ENCODE measurements at places on chromosomes 5 and 9. TPM values are rescaled to one million over a fixed set of nuclear protein-coding genes. Genes with fewer than 3 reads are reported as not detected.

The GAPT gene
- total RNA-seq = 0.62 TPM

The ABO gene
- 31.1 TPM for total RNA-seq

- no peaks in the 10 kb centered on the region for H3K4me1 ChIP-seq
- no peaks in the 10 kb centered on the region for H3K36me3 ChIP-seq
- H3K4me3 ChIP-seq = no peak overlapping the region
Measured at GRCh38 chr5:107948377-107948776, 277.6 kb upstream of the EFNA5 start.

The FIBCD1 gene
- 29.1 TPM for total RNA-seq

The SLC25A2 gene
- 4.4 TPM for total RNA-seq

DNA sequence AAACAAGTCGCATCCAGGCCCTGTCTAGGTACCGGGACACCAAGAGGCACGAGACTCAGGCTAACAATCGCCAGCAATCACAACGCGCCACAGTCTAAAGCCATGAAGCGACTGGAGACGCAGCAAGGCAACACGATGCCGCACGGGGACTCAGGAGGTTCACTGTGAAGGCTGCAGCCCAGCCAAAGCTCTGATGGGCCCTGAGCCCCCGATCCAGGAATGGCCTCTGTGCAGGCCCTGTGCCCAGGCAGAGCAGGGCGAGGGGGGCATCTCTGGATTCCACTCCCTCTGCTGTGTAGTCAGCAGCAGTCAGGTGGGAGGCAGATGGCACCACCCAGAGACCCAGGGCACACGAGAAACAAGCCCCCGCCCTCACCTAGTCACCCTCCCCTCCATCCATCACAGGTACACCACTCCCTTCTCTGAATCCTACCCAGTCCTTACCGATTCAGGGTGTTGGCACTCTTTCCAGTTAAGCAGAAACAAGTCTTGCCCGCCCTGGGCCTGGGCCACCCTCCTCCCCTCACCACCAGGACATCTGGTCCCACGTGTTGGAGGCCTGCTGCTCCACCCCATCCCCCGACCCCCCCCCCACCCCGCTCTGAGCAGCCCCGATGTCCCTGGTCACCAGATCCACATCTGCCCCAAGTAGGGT, 1.1 kb downstream of the RALGDS start:
- H3K27me3 ChIP-seq = no peaks in the 10 kb centered on the region
- H3K36me3 ChIP-seq = no peaks in the 10 kb centered on the region
- DNase-seq = no peak
- peaks cover 49% of the 10 kb centered on the region for H3K4me1 ChIP-seq

The FREM1 gene
- total RNA-seq = 4.6 TPM

DNA sequence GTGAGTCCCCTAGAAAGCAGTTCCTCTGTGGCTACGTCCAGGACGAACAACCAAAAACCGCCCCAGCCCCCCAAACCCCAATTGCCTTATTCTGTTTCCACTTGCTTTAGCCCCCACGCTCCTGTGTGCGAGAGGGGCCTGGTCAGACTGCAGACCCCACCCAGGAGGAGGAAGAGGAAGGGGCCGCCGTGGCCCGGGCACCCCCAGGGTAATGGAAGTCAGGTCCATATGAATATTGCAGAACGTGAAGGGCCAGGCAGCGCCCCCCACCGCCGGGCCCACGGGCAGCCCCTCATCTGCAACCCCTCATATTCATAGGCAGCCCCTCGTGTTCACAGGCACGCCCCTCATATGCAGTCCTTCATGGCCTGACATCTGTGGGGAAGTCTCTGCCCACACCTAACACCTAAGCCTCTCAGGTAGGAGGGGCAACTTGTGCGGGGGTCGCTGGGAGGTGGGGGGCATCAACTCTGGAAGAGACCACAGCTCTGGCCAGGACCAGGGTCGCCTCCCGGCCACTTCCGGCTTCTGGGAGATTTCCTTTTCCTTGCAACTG, 37.7 kb upstream of the PLEKHG4B start:
- no peak for DNase-seq
- no peaks in the 10 kb centered on the region for H3K36me3 ChIP-seq
- no peak overlapping the region for H3K27ac ChIP-seq
- H3K4me1 ChIP-seq = peaks cover 7% of the 10 kb centered on the region

The OR1J2 gene
- total RNA-seq = 1.6 TPM

DNA sequence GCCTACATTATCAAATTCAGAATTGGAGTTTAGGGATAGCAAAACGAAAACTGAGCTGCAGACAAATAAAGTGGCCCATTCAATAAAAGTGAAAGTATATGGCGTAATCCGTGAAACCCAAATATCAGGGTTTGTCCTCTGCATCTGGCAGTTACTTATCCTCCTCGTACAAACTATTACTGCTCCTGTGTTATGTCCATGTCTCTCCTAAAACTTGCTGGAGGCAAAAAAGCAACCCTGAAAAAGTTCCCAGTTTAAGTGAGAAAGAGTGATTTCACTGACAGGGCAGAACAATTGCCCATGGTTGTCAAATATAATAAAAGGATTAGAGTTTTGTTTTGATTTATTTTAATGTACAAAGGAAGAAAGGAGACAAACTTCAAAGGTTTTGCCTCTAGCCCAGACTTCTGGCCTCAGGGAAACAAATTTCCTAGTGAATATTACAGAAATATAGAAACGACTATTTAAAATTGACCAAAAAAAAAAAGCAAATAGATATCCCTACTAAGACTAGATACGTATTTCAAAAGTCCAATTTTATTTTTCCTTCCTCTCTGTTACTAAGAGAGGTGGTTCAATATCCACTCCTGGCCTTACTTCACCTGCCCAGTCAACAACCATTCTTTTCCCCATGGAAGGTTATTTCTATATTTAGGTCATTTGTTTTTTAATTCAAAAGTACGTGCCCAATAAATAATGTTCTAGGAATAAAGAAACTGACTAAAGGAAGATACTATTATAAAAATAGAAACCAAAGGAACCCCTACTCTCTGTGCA, 50.0 kb downstream of the NFIB start:
- no peak overlapping the region for H3K27ac ChIP-seq
- no peaks in the 10 kb centered on the region for H3K4me1 ChIP-seq
- no peaks in the 10 kb centered on the region for H3K27me3 ChIP-seq

- H3K27me3 ChIP-seq = no peaks in the 10 kb centered on the region
- no peak for DNase-seq
- no peak overlapping the region for H3K4me3 ChIP-seq
- no peaks in the 10 kb centered on the region for H3K4me1 ChIP-seq
- H3K36me3 ChIP-seq = no peaks in the 10 kb centered on the region
Measured at GRCh38 chr5:59187857-59188256, 605.0 kb downstream of the RAB3C start.

- no peaks in the 10 kb centered on the region for H3K27me3 ChIP-seq
- no peaks in the 10 kb centered on the region for H3K4me1 ChIP-seq
- no peak overlapping the region for H3K4me3 ChIP-seq
- DNase-seq = no peak
- H3K27ac ChIP-seq = no peak overlapping the region
Measured at GRCh38 chr5:111427762-111428161, 84.6 kb downstream of the STARD4 start.

GRCh38 chr9:13621872-13622564, 342.5 kb upstream of the MPDZ start:
- no peaks in the 10 kb centered on the region for H3K27me3 ChIP-seq
- H3K4me3 ChIP-seq = no peak overlapping the region
- H3K36me3 ChIP-seq = no peaks in the 10 kb centered on the region
- no peak overlapping the region for H3K27ac ChIP-seq
- H3K4me1 ChIP-seq = no peaks in the 10 kb centered on the region

GRCh38 chr5:27462936-27463335, 424.6 kb upstream of the CDH9 start:
- DNase-seq = peak; percentile 26
- no peak overlapping the region for H3K4me3 ChIP-seq
- H3K4me1 ChIP-seq = no peaks in the 10 kb centered on the region
- no peak overlapping the region for H3K27ac ChIP-seq
- no peaks in the 10 kb centered on the region for H3K36me3 ChIP-seq

DNA sequence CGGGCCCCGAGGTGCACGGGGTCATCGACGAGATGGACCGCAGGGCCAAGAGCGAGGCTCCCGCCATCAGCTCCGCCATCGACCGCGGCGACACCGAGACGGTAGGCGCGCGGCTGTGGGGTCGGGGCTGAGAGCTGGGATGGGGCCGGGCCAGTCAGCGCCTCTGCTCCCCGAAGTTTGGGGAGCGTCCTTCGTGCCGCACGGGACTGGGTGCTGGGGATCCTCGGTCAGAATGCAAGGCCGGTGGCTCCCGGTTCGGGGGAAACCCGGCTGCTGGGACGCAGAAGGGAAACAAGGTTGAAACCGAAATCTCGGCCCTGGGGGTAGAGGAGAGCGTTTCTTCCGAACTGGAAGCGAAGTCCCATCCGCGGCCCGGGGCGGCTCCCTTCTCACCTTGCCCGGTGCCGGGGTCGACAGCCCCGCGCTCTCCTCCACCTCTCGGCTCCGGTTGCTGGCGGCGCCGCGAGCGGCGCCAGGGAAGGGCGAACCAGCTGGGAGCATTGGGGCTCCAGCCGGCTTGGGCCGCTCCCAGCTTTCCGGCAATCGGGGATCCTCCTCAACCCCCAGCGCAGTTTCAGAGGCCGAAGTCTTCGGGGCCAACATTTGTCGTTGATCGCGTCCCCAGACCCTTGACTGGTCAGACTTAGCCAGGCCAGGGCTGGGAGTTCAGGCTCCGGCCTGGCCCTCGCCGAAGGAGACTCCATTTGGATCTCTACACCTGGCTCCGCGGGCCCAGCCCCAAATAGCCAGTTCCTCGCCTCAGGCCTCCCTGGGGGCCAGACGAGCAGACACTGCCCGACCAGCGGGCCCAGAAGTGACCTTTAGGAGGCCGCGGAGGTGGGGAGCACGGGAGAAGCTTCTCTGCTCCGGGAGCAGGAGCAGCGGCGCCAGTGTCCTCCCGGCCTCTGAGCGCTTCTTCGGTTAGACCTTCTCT, 1.1 kb downstream of the LHX2 start:
- H3K27me3 ChIP-seq = peaks cover 14% of the 10 kb centered on the region
- no peak overlapping the region for H3K4me3 ChIP-seq
- DNase-seq = no peak
- no peak overlapping the region for H3K27ac ChIP-seq

The WHRN gene
- 208 TPM for total RNA-seq

GRCh38 chr5:152511531-152512132, 106.6 kb upstream of the NMUR2 start:
- H3K36me3 ChIP-seq = no peaks in the 10 kb centered on the region
- no peak overlapping the region for H3K27ac ChIP-seq
- no peak for DNase-seq
- H3K27me3 ChIP-seq = no peaks in the 10 kb centered on the region
- no peaks in the 10 kb centered on the region for H3K4me1 ChIP-seq

DNA sequence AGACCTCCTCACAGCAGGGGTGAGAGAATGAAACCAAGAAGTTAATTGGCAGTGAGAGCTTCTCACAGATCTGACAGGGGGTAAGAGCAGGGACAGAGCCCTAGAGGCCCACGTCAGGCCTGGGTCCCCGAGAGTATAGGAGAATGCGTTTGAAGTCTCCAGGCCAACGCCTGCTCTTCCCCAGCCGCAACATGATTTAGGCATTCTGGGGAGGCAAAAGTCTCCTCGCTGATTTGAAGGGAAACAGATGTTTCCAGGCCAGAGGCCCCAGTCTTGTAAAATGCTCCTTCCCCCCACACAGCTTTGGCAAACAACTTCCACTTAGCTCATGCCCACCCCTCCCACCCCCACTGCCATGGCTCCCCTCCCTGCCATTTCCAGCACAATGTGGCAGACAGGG, 239.2 kb upstream of the TRIM32 start:
- no peak overlapping the region for H3K4me3 ChIP-seq
- no peaks in the 10 kb centered on the region for H3K27me3 ChIP-seq
- H3K27ac ChIP-seq = no peak overlapping the region
- no peak for DNase-seq
- no peaks in the 10 kb centered on the region for H3K4me1 ChIP-seq
- no peaks in the 10 kb centered on the region for H3K36me3 ChIP-seq

GRCh38 chr9:136021171-136021871, 60.1 kb upstream of the UBAC1 start:
- no peak overlapping the region for H3K27ac ChIP-seq
- H3K36me3 ChIP-seq = no peaks in the 10 kb centered on the region
- H3K4me1 ChIP-seq = peaks cover 10% of the 10 kb centered on the region
- no peak overlapping the region for H3K4me3 ChIP-seq
- no peaks in the 10 kb centered on the region for H3K27me3 ChIP-seq

- no peak for DNase-seq
- H3K27me3 ChIP-seq = no peaks in the 10 kb centered on the region
- H3K27ac ChIP-seq = no peak overlapping the region
- no peaks in the 10 kb centered on the region for H3K36me3 ChIP-seq
Measured at GRCh38 chr5:135347392-135347791, 51.6 kb downstream of the MACROH2A1 start.
